Stimulated activated CD8-positive, alpha-beta memory T cell treated with anti-CD3 and anti-CD28 coated beads, Interleukin-4, amount 100 ng/mL, for 1 hour (primary cell): ENCODE measurements at places on chromosomes 2 and 18.

DNA sequence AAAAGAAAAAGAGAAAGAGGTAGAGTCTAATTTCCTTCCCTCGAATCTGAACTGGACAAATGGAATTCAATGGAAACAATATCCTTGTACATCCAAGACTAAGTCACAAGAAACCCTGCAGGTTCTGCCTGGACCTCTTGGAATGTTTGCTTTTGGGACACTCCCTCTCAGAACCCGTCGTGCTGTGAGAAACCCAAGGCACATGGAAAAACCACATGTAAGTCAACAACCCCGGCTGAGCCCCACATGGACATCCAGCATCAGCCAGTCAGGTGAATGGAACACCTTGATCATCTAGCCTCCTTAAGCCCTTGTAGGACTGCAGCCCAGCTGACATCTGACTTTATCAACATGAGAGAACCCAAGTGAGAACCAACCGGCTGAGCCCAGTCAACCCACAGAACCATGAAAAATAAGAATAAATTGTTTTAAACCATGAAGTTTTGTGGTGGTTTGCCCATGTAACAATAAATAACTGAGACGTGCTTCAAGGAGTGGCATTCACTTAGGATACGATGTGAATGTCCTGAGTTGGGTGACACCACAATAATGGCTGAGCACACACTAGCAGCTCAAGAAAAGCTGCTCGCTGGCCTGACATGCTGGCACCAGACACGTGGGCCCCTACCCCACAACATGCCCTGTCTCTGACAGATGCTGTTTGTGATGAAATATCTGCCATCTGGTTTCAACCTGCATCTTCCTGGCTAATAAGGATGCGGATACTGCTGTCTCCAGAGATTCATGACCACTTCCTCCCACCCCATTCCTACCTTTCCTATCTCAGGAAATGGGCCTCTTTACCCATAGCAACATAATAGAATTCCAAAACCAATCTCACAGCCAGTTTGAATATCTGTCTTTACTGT lies 28.8 kb downstream of the PKDCC start:
- DNase-seq = no peak

- DNase-seq = no peak
Measured at GRCh38 chr18:42233908-42234307, 278.9 kb downstream of the PIK3C3 start.

- no peak for DNase-seq
Measured at GRCh38 chr18:46042571-46043123, 29.4 kb downstream of the PSTPIP2 start.

DNA sequence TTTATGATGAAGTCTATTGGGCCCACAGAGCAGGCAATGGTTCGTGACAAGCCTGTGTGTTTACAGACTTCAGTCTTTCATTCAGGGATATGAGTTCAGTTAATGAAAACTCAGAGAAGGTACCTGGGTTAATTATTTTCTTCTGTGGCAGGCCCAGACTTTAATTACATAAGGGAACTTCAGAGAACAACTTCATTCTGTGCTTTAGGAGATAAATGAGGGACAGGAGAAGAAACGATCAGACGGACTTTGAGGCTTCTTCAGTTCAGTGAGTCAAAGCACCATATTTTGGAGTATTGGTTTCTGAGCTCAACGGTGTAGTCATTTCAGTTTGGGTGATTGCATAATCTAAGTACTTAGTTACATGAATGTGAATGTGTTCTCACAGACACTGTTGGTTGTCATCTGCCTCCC lies 203.0 kb upstream of the KCNJ3 start:
- DNase-seq = no peak

DNA sequence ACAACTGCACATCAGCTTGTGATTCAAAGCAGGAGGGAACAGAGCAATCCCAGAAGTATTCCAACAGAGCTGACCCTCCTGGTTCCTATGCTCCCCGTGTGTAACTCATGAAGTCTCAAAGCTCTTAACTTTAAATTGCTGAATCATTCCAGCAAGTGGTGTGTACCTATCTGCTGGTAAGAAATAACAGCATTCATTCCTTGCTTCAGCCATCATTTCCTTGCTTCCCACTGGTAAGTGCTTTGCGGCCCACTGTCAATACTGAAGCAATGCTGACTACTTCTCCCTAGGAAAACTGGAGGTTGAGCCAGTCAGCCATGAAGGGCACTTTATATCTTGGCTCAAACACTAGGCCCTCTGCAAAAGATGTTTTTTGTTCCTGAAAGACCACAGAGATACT lies 222.4 kb downstream of the EXOC6B start:
- DNase-seq = no peak
